Stimulated activated CD8-positive, alpha-beta memory T cell treated with anti-CD3 and anti-CD28 coated beads, Interleukin-15, amount 100 ng/mL, for 4 hours (primary cell): ENCODE measurements at places on chromosomes 3 and 15.

GRCh38 chr15:100718075-100718980, 115.9 kb downstream of the ASB7 start:
- no peak for DNase-seq

DNA sequence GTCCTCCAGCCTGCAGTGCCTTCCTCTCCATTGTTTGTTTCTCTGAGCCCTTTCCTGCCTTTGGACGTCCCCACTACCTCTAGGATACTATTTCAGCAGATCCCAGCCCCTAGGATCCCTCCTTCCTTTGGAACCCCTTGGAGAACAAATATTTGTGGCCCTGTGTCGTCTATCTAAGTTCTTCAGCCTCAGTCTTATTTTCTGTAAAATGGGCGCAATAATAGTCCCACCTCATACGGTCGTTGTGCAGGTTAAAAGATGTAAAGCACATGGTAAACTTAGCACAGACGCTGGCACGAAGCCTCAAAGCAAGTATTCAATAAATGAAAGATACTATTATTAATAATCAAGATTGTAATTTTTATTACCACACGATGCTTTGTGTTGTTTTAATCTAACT, 122.0 kb downstream of the SV2B start:
- no peak for DNase-seq

- DNase-seq = no peak
Observed at GRCh38 chr3:196096382-196096953, 14.6 kb upstream of the TFRC start.

- DNase-seq = no peak
Observed at GRCh38 chr3:28053759-28054158, 187.7 kb upstream of the CMC1 start.

DNA sequence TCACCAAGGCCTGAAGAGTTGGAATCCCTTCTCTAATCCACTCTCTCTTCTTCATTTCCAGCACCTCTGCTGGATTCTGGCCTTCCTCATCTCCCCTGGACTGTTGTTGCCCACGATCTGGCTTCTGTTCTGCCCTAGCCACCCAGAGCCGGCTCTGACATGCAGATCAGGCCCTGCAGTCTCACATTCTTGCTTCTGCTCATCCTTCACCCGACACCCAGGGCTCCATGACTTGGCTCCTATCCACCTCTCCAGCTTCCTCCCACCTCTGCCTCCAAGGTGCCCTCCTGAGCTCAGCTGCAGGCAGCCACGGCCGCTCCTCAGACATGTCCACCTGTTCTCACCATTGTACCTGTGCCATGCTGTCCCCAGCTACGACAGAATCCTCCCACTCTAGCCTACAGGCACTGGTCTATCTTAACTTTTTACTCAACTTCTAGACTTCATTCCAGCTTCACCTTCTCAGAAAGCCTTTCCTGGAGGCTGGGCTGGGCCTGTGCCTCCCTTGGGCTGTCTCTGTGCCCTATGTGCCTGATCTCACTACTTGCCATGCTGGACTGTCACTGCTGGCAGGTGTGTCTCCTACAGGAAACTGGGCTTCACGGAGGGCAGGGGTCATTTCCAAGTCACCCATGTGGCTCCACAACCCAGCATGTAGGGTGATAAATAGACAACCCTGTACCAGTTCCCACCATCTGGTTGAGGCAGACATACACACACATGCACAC, 16.0 kb upstream of the TBC1D21 start:
- no peak for DNase-seq

DNA sequence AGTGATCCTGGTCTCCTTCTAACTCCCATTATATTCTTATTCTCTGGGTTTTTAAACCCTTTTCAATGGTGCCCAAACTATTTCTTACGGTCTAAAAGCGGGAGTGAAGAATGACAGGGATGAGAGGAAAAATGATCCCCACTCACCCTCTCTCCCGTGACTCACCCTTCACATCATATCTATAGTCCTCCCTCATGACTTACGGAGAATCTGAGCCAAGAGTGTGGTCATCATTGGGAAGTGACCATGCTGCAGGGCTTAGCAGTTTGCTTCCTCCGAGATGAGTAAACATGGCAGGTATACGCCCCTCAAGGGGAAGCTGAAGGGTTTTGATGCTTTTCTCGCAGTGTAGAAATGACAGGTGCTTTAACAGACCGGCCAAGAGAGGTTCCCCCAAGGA, 274.0 kb downstream of the RYR3 start:
- DNase-seq = no peak

GRCh38 chr3:15602146-15602536, 596 bp downstream of the BTD start:
- DNase-seq = no peak

DNA sequence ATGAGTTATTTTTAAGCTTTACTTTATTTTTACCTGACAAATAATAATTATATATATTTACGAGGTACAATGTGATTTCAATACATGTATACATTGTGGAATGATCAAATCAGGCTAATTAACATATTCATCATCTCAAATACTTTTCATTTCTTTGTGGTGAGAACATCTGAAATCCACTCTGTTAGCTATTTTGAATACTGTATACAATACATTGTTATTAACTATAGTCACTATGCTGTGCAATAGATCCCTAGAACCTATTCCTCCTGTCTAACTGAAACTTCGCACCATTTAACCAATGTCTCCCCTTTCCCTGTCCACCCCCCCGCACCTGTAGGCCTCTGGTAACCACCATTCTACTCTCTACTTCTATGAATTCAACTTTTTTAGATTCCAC, 7.9 kb upstream of the SPPL2A start:
- DNase-seq = no peak

DNA sequence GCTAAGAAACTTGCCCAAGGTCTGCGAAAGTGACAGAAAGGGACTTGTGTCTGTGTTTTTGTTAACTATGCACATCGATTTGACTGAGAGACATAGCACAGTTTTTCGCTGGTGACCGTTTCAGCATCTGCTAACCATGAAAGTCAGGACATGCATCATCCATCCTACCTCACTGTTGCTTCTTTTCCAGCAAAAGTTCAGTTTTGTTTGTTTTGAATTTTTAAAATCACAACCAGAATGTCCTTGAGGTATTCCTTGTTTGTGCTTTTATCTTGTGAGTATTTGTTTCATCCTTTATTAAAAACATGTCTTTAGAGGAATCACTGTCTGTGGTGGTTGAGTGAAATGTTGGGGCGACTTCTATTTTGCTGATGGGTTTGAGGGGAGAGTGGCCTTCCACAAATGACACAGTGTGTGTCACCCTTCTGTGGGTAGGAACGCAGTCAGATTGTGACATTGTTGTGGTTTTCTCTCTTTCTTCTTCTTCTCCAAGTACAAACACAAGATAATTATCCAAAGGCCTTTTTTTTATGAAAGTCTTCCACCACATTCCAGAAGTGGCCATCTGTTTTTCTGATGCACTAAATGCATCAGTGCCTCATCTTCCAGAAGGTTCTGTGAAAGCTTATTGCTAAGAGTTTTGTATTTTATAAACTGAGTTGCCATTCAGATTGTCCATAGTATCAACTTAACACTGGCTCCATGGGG, 214.4 kb upstream of the NR2E3 start:
- DNase-seq = no peak
